Cerebellar nuclear complex (tissue), 1 donor: ENCODE measurements at places on chromosomes 7 and 10.

DNA sequence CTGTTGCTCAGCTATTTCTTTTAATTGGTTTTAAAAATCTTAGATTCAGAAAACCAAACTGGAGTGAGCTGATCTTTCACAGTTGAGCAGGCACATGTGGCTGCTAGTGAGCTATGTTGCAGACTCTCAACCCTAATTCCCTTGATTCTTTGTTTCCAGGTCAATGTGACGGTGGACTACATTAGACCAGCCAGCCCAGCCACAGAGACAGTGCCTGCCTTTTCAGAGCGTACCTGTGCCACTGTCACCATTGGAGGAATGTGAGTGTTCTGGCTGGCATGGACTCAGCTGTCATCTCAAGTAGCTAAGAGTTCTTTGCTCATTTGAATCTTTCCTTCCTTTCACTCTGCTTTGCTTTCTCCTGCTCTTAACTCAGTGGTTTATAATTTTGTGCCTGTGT is 187.1 kb downstream of the LRRC4 start:
- no peak for DNase-seq

DNA sequence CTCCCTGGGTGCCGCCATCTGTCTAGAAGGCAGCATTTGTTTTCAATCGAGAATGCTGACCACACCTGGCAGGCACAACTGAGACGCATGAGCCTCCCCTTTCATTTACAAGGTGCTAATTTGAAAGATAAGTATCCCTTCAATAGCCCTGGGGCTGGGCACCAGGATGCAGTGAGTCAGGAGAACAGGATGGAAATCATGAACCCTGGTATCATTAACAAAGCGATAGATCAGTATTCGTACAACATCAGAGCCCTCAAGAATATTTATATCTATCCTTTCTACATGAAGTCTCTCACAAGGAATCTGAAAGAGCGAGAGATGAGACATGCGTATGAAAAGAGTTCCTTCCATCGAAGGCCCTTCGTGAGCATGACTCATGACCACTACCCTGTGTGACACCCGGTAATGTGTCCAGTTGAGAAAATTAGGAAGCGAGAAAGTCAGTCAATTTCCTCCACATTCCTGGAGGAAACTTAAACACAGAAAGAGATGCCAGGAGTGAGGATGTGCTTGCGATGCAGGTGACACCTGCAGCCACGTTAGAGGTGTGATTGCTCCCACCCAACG is 123.1 kb upstream of the PITRM1 start:
- no peak for DNase-seq

GRCh38 chr10:47021850-47022249 is 110.6 kb downstream of the PTPN20 start:
- DNase-seq: no peak

GRCh38 chr10:112855134-112855533 is 94.9 kb upstream of the TCF7L2 start:
- no peak for DNase-seq

GRCh38 chr7:105521027-105521716 is 899 bp downstream of the PUS7 start:
- no peak for DNase-seq

GRCh38 chr10:131085091-131085860 is 226.2 kb downstream of the TCERG1L start:
- no peak for DNase-seq
